GM12878 (cell line): ENCODE measurements at places on chromosomes 7 and 10.

GRCh38 chr10:7409045-7409731, 1.6 kb downstream of the SFMBT2 start:
- DNase-seq, result peak; percentile 51

DNA sequence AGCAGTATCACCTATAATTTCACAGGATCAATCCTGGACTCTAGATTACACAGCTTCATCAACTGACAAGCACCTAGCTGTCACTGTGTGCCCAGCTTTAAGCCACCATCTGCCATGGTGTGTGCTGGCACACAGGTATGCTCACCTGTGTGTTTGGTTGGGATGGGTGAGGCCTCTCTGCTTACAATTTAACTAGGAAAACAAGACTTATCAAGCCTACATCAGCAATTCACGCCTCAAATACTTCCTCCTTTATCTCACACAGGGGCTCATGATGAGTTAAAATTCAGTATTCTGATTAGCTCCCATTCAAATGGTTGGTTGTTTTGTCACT, 608.2 kb downstream of the PARD3 start:
- no peak for DNase-seq

DNA sequence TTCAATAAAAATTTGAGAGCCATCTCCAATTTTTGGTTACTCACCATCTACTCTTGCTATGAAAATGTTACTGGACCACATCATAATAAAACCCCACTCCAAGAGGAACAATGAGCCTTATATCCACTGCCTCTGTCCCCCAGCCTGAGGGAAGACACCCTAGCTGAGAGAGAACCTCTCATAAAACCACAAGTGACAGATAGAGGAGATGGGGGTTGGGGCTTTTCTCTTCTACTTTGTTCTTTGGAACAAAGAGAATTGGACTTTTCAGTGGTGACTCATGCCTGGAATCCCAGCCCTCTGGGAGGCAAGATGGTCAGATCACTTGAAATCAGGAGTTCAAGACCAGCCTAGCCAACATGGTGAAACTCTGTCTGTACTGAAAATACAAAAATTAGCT, 27.6 kb upstream of the TAS2R16 start:
- DNase-seq, result no peak

DNA sequence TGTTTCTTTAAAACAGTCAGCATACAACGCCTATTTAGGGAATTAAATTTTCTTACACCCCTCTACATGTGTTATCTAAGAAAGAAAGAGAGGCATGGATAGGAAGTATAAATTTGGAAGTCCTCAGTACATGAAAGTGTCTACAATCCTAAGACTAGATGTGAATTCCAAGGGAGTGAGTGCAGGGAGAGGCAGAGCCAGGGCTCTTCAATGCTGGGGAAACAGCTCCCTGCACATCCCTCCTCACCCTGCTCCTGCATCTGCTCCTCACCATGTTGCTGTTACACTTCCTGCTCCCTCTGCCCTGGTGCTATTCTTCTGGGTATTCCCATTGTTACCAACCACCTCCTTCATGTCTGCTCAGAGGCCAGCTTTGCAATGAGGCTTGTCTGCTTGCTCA, 229.1 kb upstream of the AKR1E2 start:
- DNase-seq, result no peak

GRCh38 chr7:105289704-105290103, 99.0 kb downstream of the SRPK2 start:
- DNase-seq, result no peak

DNA sequence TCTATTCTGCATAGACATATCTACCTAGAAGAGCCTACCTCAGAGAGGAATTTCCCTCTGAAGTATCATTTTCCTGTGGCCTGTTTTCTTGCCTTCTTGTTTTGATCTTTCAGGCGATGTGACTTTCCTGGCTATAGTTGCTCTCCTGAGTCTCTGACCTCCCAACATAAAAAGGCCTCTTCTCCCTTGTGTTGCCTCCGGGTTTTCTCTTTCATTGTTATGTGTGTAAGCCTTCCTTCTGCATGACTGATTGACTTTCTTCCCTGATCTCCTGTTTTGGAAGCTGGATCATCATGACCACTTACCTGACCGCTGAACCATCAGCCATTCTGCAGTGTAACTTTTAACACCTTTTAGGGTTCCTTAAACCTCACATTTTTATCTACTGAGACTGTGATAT, 441.5 kb upstream of the ETV1 start:
- no peak for DNase-seq
